ENCODE measurements at places on chromosomes 3 and 15.

- no peak for DNase-seq
Observed at GRCh38 chr15:49199666-49200065, 29.6 kb downstream of the GALK2 start.

GRCh38 chr3:106457281-106458180 lies 588.7 kb upstream of the CBLB start:
- peak; percentile 54 for DNase-seq

DNA sequence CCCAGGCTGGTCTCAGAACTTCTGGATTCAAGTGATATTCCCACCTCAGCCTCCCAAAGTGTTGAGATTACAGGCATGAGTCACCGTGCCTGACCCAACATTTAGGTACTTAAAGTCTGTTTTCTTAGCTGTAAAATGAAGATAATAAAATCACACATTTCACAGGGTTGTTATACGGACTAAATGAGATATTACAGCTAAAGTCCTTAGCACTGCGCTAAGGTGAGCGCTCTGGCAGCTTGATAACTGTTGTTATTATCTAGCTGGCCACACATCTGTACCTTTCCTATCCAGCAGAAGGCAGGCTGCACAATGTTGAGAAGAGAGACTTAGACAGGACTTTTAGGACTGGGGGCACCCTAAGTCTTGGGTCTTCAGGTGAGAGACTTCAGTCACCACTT lies 2.7 kb upstream of the LIPH start:
- no peak for DNase-seq

GRCh38 chr3:40915346-40915865 lies 283.9 kb upstream of the CTNNB1 start:
- no peak for DNase-seq

DNA sequence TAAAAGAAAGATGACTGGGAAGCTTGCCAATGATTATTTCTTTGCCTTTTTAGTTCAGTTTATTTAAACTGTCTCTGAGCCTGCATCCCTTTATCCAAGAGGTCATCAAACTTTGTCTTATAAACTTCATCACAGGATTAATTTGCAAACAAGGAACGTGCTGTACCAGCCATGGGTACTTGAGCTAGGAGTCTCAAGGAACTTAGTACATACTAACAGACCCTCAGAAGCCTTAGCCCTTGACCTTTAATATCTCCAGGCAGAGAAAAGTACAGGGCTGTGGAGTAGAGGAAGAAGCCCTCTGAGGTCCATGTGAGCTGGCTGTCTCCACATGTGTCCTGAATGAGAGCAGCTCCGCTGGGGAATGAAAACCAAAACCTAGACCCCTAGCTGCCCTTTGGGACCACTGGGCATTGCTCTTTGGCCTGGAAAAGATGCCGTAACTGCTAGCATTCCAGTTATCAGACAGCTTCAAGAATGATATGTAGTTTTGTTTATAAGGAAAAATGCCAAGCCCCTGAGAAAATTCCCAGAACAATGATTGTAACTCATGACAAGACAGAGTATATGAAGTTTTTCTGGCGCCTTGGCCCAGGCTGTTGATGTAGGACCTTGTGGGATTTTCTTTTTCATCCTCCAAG lies 92.1 kb downstream of the ASB7 start:
- no peak for DNase-seq

GRCh38 chr3:24272408-24272807 lies 222.2 kb downstream of the THRB start:
- DNase-seq = no peak

GRCh38 chr3:140170612-140171011 lies 235.6 kb downstream of the CLSTN2 start:
- no peak for DNase-seq
